ENCODE measurements at places on chromosomes 2 and 18.

- no peak for DNase-seq
Measured at GRCh38 chr2:48124592-48124991, 218.3 kb upstream of the FBXO11 start.

GRCh38 chr2:46072101-46072820, 224.9 kb upstream of the EPAS1 start:
- DNase-seq, result no peak

DNA sequence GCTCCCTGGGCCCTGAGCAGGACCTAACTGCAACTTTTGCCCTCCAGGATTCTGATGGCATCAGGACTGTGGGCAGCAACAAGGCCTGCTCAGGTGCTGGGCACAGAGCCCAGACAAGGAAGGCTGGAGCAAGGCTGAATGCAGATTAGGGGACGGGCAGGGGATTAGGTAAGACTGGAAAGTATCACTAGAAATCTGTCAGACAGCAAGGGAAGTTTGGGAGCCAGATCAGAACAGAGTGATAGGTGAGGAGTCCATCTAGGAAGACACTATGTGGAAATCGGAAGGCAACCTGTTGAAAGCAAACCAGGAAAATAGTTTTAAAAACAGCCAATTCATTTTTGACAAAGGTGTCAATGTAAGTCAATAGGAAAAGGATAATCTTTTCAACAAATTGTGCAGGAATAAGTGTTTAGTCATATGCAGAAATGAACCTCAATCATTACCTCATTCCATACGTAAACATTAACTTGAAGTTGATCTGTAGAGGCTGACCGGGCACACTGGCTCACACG, 56.4 kb upstream of the STPG4 start:
- DNase-seq, result no peak

DNA sequence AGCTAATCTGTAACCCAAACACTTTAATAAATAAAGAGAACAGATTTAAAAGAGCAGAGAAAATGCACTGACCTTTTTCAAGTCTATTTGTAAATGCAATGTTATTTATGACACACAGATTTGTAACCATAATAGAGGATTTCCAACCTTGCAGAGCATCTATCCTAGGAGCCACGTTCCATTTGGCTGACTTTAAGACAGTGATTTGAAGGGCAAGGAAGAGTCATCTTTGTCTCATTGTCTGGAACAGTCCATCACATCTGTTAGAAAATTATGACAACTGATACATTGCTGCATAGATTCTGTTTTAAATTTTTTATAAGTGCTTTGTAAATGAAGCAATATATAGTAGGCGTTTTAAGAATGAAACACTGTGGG, 90.8 kb upstream of the L3MBTL4 start:
- DNase-seq, result no peak
